ENCODE measurements at places on chromosomes 3 and 15.

- DNase-seq = no peak
Measured at GRCh38 chr3:171125010-171125409, 98.5 kb upstream of the SLC2A2 start.

DNA sequence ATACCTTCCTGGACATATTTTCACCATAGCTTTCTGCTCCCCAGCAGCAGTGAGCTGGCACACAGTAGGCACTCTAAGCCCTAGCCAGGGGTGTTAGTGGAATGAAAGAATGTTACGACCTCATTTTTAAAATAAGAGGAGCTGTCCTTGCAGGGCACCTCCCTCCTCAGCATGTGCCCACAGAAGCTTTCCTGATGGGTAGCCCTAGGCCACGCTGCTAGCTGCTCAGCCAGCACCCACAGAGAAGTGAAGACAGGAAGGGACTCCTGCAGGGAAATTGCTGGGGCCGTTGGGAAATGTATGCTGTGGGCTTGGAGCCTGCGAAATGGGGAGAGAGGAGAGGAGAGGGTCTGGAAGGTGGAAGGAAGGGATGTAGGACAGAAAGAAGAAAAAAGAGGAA, 87.3 kb upstream of the ANKRD34C start:
- no peak for DNase-seq

- DNase-seq = no peak
Measured at GRCh38 chr3:153173758-153174516, 11.9 kb downstream of the RAP2B start.

- no peak for DNase-seq
Measured at GRCh38 chr15:80068578-80068977, 9.1 kb downstream of the ZFAND6 start.

DNA sequence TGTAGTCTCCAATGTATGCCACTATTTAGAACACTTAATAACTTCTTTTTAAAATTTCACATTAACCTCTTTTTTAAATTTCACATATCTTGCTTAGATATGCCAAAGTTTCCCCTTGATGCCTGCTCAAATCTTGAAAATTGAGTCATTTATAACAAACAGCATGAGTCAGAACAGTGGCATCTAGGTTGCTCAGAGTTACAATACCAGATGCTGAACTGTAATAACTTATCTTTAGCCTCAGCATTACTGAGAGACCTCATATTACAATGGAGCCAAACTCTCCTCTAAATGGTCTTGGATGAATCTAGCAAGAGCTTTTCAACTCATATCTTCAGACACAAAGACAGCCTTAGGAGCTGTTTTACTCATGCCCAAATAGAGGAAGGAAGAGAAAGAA, 439.3 kb upstream of the ARPP21 start:
- no peak for DNase-seq

- DNase-seq = no peak
Measured at GRCh38 chr3:171994646-171995428, 44.5 kb upstream of the FNDC3B start.

GRCh38 chr3:181715571-181716340, 4.0 kb downstream of the SOX2 start:
- no peak for DNase-seq

DNA sequence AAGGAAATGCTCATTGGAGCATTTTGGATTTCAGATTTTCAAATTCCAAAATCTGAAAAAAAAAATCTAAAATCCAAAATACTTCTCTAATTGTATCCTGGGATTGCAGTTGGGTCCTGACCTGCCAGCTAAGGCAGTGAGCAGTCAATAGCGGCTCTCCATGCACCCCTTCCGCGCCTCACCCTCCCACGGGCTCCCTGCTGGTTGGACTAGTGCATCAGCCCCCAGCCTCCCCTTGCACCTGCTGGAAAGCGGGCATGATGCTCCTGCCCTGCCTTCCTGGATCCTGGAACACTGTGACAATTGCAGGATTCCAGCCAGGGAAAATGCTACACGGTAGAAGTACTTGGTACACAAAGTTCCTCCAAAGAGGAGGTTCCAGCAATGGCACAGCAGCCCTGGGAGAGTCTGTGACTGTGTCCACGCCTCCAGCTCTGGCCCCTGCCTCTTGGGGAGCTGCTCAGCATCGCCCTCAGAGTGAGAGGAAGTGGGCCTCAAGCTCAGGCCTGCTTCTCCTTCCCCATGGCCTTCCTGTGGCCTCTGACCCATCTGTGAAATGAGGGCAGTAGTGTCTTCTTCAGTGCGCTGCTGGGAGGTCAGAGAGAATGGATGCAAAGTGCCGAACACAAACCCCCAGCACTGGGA, 39.5 kb upstream of the CHRNB4 start:
- DNase-seq = no peak

DNA sequence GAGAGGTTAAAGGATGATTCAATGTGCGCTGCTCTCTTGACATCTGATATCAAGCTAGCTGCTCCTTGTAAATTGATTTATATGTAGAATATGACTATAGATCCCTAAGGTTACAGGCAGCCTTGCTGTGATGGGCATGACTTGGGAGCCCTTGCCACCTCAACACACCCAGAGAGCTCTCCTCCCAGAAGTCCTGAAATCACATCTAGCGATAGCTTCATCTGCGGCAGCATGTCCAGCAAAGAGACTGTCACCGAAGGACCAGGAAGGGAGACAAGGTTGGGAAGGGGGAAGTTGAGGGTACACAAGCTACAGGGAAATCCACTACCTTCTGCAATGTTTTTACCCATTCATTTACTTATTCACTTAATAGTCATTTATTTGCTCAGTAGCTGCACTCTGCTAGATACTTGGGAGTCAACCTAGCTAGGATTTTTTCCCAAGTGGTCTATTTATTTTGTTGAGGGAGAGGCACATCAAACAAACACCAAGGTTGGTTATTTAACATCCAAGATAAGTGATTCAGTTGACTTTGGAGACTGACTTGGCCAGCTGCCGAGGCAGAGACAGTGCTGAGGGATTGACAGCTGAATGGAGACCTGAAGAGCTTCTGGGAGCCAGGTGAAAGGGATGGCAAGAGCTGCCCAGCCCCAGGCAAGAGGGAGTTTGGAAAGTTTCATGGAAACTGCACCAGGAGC, 205.8 kb upstream of the IL12A start:
- no peak for DNase-seq

DNA sequence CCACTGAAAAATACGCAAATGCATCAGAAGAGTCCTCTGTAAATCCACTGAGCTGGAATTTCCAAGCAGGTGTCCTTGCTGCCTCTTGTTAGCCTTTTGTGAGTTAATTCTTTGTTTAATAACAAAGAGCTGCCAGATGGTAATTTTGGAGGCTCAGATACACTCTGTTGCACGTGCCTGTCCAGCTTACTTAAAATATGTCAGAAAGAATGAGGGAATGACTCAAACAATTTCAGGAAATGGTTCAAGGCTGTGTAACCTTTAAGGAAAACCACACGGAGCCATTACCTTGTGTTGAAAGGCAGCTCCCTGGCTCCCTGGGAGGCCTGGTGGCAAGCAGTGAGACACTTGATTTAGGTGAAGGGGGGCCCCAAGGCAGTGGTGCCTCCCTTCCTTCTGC, 302.2 kb upstream of the CTDSPL start:
- DNase-seq = no peak

- DNase-seq = no peak
Measured at GRCh38 chr3:171349392-171349791, 110.8 kb downstream of the TNIK start.

DNA sequence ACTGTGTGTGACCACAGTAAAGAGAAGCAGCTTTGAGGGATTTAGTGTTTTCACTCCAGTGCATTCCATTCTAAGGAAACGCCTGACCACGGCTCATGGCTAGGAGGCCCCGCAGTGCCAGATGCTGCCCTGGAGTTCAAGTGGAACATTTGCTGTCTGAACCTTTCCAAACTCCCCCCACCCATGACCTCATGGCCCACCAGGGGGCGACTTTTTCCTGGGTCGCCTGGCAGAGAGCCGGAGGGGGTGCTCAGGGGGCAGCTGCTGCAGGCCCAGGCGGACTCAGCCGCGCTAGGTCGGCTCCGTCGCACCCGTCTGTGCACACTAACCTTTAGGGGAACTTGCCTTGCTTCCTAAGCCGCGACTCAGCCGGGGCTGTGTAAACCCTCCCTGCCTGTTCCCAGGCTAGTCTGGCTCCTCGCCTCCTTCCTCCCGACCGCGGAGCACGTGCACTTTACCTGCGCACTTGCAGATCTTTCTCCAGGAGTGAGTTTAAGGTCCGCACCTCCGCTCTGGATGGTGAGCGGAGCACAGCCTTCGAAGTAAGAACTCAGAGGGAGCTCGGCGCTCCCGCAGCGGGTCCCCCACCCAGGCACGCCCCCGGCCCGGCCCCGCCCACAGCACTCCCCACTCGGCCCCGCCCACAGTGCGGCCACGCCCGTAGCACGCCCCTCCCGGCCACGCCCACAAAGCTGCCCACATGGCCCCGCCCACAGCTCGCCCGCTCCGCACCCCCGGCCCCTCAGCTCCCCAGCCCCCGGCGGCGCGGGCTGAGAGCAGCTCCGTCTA, at the start of gene OCA2:
OCA2 (minus strand) TSS at position 550 of the 789 bp plus-strand sequence. CDS start 17,441 bp downstream, outside the sequence.
- peak; percentile 62 for DNase-seq

DNA sequence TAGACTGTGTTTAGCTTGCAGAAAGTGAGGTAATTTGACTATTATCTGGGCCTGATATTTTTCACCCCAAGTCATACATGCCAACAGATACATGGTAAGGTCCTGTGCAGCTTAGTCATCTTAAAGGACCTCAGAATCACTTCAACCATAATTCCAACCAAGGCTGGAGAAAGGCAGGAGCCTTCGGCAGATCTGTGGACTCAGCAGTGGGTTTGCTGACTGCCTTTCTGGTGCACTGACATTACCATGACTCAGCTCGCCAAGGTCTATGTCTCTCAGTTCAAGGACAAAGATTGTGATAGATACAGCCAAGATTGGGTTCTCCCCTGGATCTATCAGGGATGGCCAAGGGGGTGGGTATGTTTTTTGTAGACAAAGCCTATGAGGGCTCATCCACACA, 32.7 kb downstream of the LYZL4 start:
- DNase-seq = no peak

DNA sequence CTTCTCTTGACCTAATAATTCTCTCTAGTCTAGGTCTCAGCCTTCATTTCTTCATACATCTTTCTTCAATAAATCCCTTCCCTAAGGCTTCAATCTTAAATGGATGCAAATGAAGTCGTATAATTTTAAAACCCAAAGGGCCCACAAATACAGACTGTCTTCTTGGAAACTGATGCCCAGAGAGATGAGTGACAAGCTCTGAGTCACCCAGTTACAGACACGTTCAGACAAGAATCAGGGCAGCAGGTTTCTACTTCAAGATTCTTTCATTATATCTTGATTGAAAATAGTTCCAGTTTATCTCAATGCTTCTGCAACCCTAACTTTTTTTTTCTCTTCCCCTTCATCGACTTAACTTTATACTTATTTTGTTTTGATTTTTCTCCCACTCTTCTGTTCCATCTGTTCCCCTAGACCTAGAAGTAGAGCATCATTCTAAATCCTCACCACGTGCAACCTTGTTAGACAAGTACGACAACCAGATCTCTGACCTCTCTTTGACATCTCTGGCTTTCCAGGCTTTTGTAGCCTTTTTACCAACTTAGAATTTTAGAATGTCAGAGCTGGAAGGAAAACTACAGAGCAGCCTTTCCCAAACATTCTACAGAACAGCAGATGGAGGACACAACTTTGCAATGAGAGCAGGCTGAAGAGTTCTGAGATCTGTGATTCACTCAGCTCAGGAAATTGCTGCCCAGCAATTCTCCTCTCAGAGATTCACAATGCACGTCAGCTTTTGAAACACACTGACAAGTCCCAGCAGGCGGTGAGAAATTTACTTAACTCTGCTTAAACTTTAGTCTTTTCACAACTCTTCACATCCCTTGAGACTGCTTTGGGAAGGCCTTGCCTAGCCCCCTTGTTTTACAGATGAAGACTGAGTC, 25.3 kb downstream of the NCEH1 start:
- no peak for DNase-seq

DNA sequence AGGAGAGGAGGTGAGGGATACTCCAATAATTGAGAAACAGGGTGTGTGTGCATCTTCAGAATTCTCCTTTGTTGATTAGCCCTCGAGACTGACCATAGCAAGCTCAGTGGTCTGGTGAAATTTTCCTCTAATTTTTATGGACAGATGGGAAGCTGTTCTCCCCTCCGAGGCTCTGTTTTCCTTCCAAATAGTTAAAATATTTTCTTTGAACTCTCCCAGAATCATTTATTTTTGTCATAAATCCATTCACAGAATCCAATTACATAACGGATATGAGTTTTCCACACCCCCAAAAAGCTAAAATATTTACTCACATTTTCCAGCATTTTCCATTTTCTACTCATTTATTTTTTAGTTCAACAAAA, 36.5 kb downstream of the QTRT2 start:
- no peak for DNase-seq

DNA sequence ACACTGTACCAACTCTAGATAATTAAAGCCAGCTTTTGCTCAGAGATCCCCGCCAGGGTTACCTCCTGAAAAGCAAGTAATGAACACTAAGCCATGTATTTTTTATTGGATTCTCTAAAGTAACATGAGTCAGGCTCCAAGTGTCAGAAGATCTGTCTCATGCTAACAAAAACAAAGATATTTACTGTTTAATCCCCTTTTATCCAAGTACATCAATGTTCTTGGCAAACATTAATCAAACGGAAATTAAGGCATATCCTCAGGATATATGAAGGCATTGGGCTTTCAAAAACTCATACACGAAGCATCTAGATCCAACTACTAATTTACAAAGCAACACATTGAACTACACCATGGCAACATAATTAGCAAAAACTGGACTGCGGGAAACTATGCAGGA, 37.2 kb downstream of the MYO5A start:
- DNase-seq = no peak

DNA sequence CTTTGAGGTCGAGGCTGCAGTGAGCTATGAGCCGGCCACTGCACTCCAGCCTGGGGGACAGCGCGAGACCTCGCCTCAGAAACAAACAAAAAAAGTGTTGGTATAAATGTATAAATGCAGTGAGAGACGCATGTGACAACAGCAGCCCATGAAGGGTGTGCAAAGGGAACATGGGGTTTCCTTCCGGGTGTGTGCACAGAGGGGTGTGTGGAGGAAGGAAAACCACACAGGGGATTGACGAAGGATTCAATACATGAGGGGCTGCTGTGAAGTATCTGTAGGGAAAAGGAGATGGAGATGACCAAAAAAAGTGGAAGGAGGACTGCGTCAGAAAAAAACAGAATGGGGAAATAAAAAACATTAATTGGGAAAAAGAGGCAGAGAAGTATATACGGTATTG, 1.1 kb downstream of the MTFMT start:
- no peak for DNase-seq

DNA sequence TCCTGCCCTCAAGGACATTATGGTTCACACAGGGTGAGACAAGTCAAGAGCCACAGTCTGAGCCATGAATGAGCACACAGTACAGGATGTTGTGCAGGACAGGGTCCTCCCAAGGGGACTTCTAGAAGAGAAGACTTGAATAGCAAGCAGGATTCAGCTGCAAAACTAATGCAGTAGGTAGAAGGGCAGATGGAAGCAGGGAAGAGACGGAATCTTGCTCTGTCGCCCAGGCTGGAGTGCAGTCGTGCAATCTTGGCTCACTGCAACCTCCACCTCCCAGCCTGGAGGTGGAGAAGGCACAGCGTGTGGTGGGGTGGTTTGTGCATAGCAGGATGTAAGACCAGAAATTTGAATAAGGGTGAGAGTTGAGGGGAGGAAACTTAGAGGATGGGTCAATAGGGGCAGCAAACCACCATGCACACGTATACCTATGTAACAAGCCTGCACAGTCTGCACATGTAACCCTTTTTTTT, 8.0 kb downstream of the BCL2L10 start:
- no peak for DNase-seq

All from activated naive CD8-positive, alpha-beta T cell treated with anti-CD3 and anti-CD28 coated beads, Interleukin-2, amount 50 U/mL, for 24 hours (primary cell).